Stimulated activated CD4-positive, alpha-beta T cell treated with anti-CD3 and anti-CD28 coated beads, TNF-alpha, amount 100 ng/mL, for 1 hour (primary cell): ENCODE measurements at places on chromosomes 6 and 20.

- DNase-seq = no peak
Measured at GRCh38 chr6:33207552-33208090, 679 bp upstream of the RING1 start.

- DNase-seq = no peak
Measured at GRCh38 chr6:410555-411395, 19.2 kb downstream of the IRF4 start.

GRCh38 chr6:6368684-6369052 is 48.2 kb upstream of the F13A1 start:
- DNase-seq = no peak

GRCh38 chr20:11716239-11716944 is 201.3 kb upstream of the BTBD3 start:
- no peak for DNase-seq

DNA sequence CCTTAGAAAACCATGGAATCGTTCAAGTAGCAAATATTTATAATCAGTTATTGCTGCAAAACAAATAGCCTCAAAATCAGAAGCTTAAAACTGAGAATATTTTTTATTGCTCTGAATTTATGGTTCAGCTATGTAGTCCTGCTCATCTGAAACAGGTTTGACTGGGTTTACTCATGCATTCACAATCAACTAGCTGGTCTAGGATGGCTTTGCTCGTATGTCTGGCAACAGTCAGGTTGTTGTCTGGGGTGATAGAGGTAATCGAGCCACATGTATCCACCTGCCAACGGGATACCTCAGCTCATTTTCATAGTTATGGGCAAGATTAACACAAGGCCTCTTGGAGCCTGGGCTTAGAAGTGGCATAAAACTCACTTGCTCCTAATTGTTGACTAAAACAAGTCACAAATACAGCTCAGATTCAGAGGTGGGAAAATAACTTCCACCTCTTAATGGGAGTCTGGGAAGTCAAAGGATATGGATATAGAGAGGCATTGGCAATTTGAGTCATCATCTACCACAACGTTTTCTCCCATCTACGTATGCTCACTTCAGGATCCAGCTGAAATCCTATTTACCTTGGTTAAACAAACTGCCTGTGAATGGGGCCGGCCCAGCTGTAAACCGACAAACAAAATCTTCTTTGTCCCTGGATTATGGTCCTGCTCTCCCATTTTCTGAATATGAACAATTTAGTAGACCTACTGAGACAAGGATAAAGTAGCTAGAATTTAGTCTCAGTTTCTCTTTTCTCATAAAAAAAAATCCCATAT is 54.5 kb upstream of the TENT5A start:
- no peak for DNase-seq

- DNase-seq = no peak
Measured at GRCh38 chr6:96621983-96622382, 59.1 kb downstream of the FHL5 start.

DNA sequence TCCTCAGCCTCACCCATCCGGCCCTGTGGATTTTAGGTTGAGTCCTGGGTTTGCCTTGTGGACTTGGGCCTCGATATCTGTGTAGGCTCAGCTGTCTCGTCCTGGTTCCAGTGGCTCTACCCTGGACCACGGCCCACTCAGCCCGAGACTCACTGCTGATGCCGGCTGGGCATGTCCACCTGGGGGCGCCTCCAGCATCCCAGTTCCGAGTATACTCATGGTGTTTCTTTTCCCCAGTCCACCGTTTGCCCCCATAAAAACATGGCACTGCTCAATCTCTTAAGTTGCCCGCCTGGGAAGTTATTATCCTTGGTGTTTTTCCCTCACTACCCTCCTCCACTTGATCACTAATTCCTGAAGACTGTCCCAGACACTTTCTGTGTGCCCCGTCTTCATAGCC is 99.1 kb downstream of the ARID1B start:
- no peak for DNase-seq

DNA sequence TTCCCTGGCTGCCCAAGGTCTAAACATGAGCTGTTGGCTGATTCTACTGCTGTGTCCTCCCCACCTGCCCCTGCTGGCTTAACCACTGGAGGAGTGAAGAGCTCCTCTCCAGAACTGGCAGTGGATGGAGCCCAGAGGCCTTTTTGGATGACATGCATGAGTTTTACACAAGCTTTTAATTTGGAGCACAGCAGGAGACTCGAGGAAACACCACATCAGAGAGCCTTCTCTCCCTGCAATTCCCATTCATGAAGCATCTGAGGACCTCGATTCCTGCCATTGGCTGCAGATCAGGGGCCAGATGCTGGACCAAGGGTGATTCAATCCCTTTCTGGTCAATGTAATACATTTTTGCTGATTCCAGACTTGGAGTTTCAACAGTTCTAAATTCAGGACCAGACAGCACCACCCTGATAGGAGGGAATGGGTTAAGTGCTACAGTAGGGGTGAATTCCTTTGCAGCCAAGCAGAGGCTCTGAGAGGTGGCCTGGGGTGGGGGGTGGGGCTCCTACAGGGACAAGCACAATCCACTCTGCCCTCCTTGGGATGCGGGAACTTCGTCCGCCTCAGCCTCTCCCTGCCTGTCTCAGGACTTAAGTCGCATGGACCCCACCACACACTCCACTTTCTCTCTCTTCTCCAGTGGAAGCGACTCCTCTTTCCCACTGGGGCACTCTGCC is 599 bp upstream of the PSORS1C1 start:
- no peak for DNase-seq

DNA sequence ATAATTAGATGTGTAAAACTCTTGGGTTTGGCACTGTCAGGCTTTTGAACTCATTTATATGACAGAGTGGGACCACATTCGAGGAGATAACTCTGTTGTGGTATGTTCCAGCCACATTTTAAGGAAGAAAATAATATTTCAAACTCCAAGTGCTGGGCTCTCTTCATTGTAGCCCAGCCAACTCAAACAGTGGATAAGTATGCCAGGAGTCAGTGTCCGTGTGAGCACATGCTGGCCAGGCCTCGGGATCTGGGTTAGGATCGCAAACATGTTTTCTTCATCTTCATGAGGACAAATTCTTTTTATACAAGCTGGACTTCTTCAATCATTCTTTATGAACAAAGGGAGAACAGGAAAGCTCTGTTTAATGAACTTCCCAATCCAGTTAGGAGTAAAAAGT is 497.5 kb downstream of the MAFB start:
- DNase-seq = no peak

GRCh38 chr6:122025104-122025503 is 374.3 kb upstream of the HSF2 start:
- DNase-seq = no peak

DNA sequence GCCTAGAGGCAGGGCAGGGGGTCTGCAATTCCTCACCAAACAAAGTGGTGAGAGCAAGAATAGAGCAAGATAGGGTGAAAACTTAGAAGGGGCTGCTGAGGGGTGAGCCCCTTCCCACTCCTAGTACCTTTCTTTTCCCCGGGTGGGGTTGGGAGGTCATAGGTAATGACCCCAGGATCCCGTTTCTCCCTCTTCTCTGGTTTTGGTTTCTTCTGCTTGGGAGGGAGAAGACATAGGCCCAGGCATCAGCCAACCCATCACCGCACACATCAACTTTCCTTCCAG is 3.5 kb downstream of the VARS1 start:
- DNase-seq = no peak

GRCh38 chr6:155265843-155266535 is 2.2 kb downstream of the CLDN20 start:
- DNase-seq = no peak

GRCh38 chr20:18567739-18568091 is 483 bp downstream of the SMIM26 start:
- no peak for DNase-seq

DNA sequence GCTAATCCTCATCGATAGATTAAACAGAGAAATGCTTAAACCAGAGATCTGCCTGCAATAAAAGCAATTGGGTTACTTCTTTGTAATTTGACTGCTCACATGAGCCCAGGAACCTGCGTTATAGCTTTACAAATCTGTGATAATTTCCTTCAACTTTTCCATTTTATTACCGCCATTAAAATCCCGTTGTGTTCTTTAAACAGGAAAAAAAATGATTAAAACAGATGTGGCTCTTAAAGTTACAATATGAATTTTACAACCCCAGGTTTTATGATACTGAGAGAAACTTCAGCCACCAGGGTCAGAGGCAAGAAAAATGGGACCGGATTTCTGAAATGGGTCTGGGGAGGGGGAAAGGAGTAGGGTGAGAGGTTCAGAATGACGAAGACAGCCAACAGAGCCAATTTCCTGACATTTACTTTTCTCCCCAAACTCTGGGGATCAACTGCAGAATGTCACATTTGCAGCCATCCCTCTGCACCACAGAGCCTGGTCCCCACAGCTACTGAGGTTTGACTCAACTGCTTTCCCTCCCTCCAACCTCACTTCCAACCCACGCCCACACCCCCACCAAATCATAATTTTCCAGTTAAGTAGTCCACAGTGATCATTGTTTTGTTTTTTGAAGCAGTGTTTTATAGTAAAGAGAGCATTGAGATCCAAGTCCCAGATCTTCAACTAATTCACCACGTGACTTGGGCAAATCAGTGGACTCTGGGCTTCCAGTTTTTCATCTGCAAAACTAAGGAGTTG is 77.6 kb upstream of the EYA2 start:
- DNase-seq = no peak

DNA sequence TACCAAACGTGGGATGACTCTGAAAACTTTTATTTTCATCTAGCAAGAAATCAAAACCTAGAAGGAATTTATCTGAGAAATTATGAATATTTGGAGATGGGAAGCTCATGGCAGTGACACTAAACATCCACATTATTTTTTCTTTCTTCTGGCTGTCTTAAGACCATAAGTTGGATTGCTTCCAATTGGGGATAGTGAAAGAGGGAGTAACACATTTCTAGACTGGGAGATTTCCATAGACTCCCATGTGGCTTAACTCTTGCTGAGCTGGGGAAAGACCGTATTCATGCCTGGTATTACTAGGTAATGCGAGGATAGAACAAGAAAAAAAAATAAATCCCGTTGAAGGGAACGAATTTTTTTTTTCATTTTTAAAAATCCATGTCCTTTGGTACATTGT is 120.0 kb downstream of the UTRN start:
- no peak for DNase-seq

DNA sequence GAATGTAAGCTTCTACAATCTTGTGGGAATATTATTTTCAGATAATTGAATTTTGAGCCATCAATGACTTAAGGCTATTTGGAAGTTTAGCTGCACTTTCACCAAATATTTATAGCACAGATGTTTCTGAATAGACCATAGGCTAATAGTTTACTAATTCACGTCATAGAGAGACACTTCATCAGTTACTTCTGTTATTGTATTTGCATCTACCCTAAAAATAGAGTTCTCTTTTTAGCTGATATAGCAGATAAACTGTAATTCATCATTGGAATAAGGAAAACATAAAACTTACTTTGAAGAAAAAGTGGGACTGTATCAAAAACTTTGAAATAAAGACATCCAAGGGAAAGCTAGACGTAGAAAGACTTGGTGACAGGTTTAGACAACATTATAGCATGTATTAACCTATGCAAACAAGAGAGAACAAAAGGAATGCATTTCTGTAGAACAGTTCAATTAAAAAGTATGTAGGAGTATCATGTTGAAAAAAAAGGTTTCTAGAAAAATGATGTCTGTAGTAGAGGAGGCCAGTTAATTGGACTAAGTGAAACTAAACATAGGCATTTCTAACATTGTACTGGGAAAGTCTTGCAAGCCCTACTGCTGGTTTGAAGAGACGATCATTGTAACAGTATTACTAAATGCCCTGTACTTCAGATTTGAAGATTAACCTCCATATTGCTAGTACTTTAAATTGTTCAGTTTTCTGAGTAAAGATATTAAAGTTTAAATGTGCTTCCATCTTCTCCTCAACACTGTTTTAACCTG is 123.3 kb downstream of the ZFAND3 start:
- DNase-seq = no peak

DNA sequence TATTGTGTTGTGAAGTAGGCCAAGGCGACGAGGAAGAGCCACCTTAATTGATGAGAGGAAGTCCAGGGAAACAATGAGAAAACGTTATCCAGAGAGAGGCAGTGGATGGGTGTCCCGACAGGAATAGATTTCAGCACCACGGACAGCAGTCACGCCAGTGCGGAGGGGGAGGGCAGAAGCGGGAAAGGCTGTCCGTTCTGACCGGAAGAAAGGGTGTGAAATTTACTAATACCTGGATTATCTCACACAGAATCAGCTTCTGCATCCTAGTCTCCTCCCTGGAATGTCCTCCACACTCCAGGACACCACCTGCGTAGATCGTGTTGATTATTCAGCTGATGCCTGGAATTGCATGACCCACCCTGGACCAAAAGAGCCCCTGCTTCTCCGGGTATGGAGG is 7.4 kb upstream of the BPIFA3 start:
- no peak for DNase-seq

- DNase-seq = no peak
Measured at GRCh38 chr6:15819226-15819625, 156.4 kb upstream of the DTNBP1 start.

GRCh38 chr6:63637865-63638445 is 2.4 kb downstream of the PHF3 start:
- DNase-seq = no peak

DNA sequence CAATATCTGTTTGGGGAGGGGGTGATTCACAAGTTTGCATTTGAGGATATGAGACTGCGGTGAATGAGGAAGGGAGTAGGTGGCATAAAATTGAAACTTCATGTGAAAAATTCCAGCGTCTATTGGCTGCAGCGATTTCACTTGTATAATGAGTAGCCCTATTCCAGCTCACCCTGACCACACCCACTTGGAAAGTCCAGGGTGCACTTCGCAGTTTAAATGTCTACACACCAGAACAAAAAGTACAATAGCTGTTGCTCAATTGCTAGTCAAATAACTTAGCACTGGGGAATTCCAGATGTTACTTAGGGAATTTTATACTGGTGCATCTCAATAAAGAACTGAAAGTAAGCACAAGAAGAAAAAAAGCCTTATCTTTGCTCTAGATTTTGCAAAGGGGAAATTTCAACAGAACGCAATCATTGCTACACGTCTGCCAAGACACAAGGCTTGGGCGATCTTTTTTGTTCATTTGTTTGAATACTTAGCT is 6.3 kb downstream of the TNFAIP3 start:
- no peak for DNase-seq
